Hematopoietic multipotent progenitor cell treated with erythropoietin and hydrocortisone succinate and interleukin-3 and kit ligand, for 17 days (in vitro differentiated cells): ENCODE measurements at places on chromosomes 13 and 19.

DNA sequence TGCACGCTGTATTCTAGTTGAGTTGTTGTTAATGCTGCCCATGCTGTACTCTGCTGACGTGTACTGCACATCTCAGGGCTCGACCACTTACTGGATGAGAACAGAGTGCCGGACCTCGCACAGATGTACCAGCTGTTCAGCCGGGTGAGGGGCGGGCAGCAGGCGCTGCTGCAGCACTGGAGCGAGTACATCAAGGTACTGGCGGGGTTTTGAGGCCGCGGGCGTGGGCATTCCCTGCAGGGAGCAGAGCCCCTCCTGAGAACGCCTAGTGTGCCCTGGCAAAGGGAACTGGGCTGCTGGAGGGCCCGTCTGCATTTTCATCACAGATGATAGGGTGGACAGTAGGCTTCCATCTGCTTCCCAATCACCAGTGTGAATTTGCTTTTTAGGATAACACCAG lies 29.9 kb downstream of the CUL4A start:
- no peak for DNase-seq

DNA sequence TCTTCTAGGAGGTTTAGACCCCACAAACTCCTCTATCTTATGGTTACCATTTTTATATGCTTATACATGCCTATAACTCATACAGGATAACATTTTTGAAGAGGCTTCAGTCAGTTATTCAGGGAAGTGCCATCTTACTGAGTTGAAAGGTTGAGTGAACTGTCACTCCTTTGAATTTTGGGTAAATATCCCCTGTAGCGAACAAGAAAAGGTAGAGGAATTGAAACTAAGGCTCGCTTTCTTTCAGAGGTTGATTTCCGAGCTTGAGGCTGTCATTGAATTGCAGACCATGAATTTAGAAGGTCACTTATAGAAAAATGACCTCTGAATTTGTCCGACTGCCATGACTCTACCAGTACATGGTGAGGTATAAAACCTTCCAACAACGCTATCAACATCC lies 35.1 kb downstream of the MICU2 start:
- DNase-seq, result no peak

- DNase-seq, result no peak
These were observed 323.6 kb downstream of the DLEU7 start for GRCh38 chr13:50519866-50520265.

DNA sequence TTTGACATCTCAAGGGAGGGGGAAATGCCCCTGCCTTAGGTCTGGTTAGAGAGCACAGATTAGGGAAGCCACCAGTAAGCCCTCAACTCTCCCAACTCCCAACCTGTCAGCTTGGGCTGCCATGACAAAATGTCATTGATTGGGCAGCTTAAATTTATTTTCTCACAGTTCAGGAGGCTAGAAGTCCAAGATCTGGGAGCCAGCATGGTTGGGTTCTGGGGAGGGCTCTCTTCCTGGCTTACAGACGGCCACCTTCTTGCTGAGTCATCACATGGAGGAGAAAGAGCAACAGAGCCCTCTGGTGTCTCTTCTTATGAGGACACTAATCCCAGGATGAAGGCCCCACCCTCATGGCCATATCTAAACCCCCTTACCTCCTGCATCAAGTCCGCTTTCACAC lies 24.2 kb downstream of the C19orf12 start:
- DNase-seq, result peak; percentile 33

- DNase-seq, result no peak
These were observed at the start of gene KIR2DL4 for GRCh38 chr19:54803410-54803809. Gene KIR2DL4, plus strand, starts transcription at chr19:54803610. Its CDS starts 42 bp downstream, at chr19:54803652.

DNA sequence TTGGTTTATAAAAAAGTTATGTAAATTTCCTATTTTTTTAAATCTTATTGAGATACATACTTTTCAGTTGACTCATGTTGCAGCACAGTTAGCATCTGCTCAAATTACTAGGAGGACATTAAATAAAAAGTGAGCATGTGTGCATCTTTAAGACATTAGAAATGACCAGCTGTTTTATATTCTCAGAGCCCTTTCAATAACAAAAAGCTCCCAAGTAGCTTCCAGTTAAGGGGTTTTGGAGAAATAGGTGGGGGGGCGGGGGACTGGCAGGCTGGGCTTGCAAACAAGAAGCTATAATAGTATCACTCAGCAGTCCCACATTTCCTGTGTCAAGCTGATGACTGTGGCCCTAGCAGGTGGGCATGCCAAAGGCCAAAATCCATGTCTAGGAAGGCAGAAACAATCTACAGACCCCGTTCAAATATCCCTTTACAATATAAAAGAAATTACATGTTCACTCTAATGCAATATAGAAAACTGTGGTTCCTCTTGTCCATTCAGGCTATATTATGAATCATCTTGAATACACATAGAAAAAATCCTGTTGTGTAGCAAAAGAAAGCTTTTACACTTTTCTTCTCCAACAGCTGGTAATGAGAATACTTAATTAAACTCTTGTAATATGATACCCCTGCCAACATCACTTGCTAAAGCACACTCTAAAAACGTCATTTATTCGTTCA lies 1713.2 kb upstream of the SLC10A2 start:
- no peak for DNase-seq

- no peak for DNase-seq
These were observed 25.5 kb downstream of the PHF11 start for GRCh38 chr13:49521224-49521623.

DNA sequence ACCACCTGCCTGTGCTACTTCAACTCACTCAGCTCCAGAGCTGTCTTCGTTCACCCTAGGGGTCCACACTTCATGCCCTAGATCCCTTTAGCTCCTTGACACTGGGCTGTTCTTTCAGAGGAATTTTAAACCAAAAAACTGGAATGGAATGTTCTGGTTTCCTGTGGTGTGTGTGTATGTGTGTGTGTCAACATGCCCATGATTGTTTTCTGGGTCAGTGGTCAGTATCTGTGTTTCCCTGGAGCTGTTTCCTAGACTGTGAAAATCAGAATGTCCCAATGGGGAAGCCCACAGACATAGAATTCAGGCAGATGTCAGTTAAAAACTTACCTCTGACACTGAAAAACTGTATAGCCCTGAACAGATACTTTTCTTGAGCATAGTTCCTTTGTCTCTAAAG lies 1.3 kb downstream of the PMIS2 start:
- DNase-seq, result no peak

DNA sequence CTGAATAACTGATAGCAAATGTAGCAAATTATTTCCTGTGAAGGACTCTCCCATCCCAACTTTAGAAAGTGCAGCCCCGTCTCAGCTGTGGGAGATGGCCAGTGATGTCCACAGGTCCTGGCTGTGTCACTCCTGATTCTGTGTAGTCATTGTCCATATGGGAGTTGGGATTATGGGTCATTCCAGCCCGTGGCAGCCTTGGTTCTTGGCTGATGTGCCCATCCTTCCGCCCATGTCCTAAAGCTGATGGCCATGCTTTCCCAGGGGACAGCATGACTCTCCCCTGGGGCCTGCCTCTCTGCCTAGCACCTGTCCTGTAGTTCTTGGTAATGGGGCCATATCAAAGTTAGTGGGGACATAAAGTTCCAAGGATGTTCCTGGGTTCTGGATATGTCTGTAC lies 43.9 kb upstream of the C1QTNF9 start:
- DNase-seq, result no peak
